ENCODE measurements at places on chromosomes 2 and 18. TPM values are rescaled to one million over a fixed set of nuclear protein-coding genes. Genes with fewer than 3 reads are reported as not detected.

RASGRP3 gene
- 7.9 TPM for total RNA-seq

DYSF gene
- 0.31 TPM for total RNA-seq

OR6B2 gene
- not detected for total RNA-seq

AQP12A gene
- not detected for total RNA-seq

MYL12B gene
- total RNA-seq: 133 TPM

L3MBTL4 gene
- 0.19 TPM for total RNA-seq

FTCDNL1 gene
- total RNA-seq: 0.78 TPM

GCA gene
- 5.0 TPM for total RNA-seq

GRCh38 chr2:11412449-11412810, 53.5 kb downstream of the E2F6 start:
- H3K27ac ChIP-seq: no peak overlapping the region
- no peaks in the 10 kb centered on the region for H3K27me3 ChIP-seq
- no peaks in the 10 kb centered on the region for H3K36me3 ChIP-seq
- no peak overlapping the region for H3K4me3 ChIP-seq

DNA sequence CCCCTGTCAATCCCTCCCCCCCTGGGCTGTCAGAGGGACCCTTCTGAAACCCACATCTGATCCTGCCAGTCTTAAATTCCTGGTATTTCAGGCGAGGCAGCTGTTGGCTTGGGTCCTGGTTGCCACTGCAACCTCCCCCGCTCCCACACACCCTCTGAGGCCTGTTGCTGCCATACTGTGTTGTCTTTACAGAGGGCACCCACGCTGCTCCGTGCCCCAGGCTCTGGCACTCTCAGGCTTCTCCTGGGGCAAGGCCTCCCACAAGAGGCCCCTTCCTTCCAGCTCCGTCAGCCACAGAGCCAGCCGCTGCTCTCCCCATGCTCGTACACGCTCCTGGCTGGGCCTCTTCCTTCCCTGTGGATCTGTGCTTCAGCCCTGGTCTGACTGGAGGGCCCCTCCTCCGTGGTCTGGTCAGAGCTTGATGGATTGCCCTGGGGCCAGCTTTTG, 8.6 kb downstream of the CABLES1 start:
- no peak for DNase-seq
- no peaks in the 10 kb centered on the region for H3K36me3 ChIP-seq
- H3K4me3 ChIP-seq: no peak overlapping the region
- H3K27me3 ChIP-seq: peaks cover under 1% of the 10 kb centered on the region

- no peak overlapping the region for H3K27ac ChIP-seq
- DNase-seq: no peak
- no peaks in the 10 kb centered on the region for H3K4me1 ChIP-seq
- H3K27me3 ChIP-seq: no peaks in the 10 kb centered on the region
- H3K4me3 ChIP-seq: no peak overlapping the region
- H3K36me3 ChIP-seq: no peaks in the 10 kb centered on the region
Measured at GRCh38 chr2:165560377-165560988, 91.0 kb downstream of the CSRNP3 start.

DNA sequence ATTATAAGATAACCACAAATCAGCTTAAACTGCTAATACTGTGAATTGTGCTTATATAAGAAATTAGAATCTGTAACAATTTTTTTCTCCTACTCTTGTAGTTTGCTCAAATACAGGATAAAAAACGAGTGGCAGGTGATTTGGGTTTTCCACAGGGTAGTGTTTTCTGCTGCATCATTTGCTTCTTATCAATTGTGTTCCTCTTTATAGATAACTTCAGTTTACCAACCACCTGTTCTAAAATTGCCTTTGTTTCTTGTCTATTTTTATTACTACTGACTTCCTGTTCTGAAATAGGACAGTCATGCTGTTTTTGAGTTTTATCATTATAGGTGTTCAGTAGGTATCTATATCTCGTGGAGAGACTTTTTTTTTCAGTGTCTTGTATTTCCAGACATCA, 56.9 kb downstream of the MFSD6 start:
- no peaks in the 10 kb centered on the region for H3K27me3 ChIP-seq
- no peak for DNase-seq
- H3K4me3 ChIP-seq: no peak overlapping the region

- H3K4me1 ChIP-seq: no peaks in the 10 kb centered on the region
- no peak for DNase-seq
- H3K27ac ChIP-seq: no peak overlapping the region
- no peaks in the 10 kb centered on the region for H3K36me3 ChIP-seq
- H3K27me3 ChIP-seq: no peaks in the 10 kb centered on the region
Measured at GRCh38 chr18:35775887-35776286, 194.3 kb downstream of the GALNT1 start.

DNA sequence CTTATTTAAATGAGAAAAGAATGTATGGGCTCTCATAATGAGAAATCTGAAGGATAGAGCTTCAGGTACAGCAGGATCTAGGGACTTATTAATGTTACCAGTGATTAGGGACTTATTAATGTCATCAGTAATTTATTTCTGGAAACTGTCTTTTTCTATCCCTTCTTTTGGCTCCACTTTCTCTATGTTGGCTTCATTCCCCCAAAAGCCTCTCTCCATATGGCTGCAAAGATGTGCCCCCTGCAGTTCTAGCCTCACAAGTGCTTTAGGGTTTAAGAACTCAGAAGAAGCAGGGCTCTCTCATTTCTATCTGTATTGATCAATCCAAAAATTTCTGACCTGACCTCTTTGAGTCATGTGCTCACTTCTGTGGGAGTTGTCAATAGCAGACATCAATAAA, 480.9 kb downstream of the TXNL1 start:
- H3K4me3 ChIP-seq: no peak overlapping the region
- no peaks in the 10 kb centered on the region for H3K36me3 ChIP-seq
- H3K4me1 ChIP-seq: no peaks in the 10 kb centered on the region
- H3K27ac ChIP-seq: no peak overlapping the region
- DNase-seq: no peak

DNA sequence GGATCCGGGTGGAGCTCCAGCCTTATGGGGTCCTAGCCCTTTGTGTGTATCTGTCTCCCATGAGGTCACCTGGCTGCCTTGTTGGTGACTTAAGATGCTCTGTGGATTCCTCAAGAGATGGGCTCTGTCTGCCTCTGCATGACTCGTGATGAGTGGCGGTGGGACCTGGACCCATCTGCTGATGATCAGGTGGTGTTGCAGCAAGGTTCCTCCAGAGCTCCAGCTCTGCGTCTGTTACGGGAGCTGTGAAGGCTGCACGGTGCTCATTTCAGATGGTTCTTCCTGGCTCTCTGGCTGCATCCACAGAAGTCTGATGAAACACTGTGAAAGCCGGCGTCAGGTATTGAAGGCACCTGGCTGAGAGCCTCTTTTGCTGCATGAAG, 2.4 kb downstream of the AGAP1 start:
- H3K27me3 ChIP-seq: peaks cover 31% of the 10 kb centered on the region
- peaks cover 3% of the 10 kb centered on the region for H3K4me1 ChIP-seq
- no peak overlapping the region for H3K4me3 ChIP-seq

- no peak overlapping the region for H3K27ac ChIP-seq
- no peaks in the 10 kb centered on the region for H3K4me1 ChIP-seq
- no peaks in the 10 kb centered on the region for H3K36me3 ChIP-seq
- no peak for DNase-seq
- no peak overlapping the region for H3K4me3 ChIP-seq
Measured at GRCh38 chr18:22705328-22705727, 227.8 kb upstream of the RBBP8 start.

DNA sequence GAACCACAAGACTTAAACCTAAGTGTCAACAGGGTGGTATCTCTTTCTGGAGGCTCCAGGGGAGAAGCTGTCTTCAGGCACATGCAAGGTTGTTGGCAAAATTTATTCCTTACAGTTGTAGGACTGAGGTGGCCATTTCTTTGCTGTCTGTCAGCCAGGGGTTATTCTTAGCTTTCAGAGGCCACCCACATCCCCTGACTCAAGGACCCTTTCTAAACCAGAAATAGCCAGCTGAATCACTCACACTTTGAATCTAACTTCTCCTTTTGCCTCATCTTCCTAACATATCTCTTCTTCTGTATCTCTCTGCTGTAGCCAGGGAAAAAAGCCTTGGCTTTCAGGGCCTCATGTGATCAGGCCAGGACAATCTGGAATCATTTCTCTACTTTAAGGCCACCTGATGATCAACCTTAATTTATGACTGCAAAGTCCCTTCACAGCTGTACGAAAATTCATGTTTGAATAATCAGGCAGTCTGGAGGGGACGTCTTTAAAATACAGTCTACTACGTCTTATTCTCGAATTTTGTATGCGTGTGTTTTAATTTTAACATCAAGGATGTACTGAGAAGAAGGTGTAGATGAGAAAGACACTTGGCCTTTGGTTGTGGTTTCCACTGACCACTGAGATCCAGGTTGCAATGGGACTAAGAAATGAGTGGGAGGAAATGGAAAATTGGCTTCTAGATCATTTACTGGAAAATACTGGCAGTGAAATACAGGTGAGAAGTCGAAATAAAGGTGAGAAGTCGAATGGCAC, 90.4 kb downstream of the DOCK10 start:
- peak overlapping the region; percentile 12 for H3K27ac ChIP-seq
- no peaks in the 10 kb centered on the region for H3K27me3 ChIP-seq
- no peak overlapping the region for H3K4me3 ChIP-seq
- H3K4me1 ChIP-seq: peaks cover 42% of the 10 kb centered on the region

DNA sequence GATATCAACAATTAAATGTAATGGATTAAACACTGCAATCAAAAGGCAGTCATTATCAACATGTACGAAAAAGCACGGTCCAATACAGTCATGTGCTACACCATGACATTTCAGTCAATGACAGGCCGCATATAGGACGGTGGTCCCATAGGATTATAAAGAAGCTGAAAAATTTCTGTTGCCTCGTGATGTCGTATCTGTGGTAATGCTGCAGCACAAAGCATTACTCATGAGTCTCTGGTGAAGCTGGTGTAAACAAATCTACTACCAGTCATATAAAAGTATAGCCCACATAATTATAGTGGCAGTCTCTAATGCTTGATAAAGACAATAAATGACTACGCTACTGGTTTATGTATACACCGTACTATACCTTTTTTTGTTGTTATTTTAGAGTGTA, 58.4 kb downstream of the RABL2A start:
- H3K27ac ChIP-seq: no peak overlapping the region
- H3K4me1 ChIP-seq: no peaks in the 10 kb centered on the region

GRCh38 chr18:39951142-39951720, 2003.8 kb upstream of the PIK3C3 start:
- H3K27ac ChIP-seq: no peak overlapping the region
- H3K27me3 ChIP-seq: no peaks in the 10 kb centered on the region
- no peak for DNase-seq
- H3K4me3 ChIP-seq: no peak overlapping the region

GRCh38 chr18:23920054-23920453, 94.5 kb upstream of the TTC39C start:
- H3K27me3 ChIP-seq: no peaks in the 10 kb centered on the region
- no peak for DNase-seq
- H3K27ac ChIP-seq: no peak overlapping the region
- peaks cover 29% of the 10 kb centered on the region for H3K4me1 ChIP-seq

- DNase-seq: no peak
- H3K27ac ChIP-seq: peak overlapping the region; percentile 84
- no peaks in the 10 kb centered on the region for H3K36me3 ChIP-seq
- H3K4me3 ChIP-seq: peak overlapping the region; percentile 6
- H3K4me1 ChIP-seq: peaks cover 39% of the 10 kb centered on the region
Measured at GRCh38 chr2:181306785-181307184, 150.4 kb upstream of the ITGA4 start.

DNA sequence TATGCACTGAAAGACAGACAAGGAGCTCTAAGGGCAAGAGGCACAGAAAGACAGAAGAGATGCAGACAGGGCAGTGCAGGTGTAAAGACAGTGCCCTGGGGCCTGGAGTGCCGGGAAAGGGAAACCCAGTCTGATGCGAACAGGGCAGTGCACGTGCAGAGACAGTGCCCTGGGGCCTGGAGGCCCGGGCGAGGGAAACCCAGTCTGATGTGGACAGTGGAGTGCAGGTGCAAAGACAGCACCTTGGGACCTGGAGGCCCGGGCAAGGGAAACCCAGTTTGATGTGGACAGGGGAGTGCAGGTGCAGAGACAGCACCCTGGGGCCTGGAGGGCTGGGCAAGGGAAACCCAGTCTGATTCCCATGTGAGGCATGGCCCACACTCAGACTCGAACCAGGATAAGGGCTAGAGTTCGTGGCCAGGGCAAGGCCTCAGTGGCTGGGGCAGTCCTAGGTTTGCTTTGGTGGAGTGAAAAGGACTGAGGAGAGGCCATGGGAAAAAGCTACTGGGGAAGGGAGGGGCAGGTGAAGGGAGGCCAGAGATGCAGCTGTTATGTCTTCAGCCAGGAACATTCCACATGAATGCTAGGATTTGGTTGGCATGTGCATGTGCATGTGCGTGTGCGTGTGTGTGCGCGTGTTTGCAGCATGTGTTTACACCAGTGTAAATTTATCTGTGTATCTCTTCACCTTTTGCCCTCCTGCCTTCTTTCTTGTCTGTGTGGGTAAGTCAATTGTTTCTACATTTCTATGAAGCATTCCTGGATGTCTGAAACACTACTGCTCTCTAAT, 39.1 kb upstream of the DNMT3A start:
- H3K4me1 ChIP-seq: peaks cover 40% of the 10 kb centered on the region
- DNase-seq: no peak
- no peak overlapping the region for H3K4me3 ChIP-seq
- H3K27me3 ChIP-seq: no peaks in the 10 kb centered on the region

GRCh38 chr2:236608710-236609109, 39.1 kb downstream of the ACKR3 start:
- no peak overlapping the region for H3K27ac ChIP-seq
- H3K36me3 ChIP-seq: no peaks in the 10 kb centered on the region
- no peak overlapping the region for H3K4me3 ChIP-seq
- DNase-seq: no peak

DNA sequence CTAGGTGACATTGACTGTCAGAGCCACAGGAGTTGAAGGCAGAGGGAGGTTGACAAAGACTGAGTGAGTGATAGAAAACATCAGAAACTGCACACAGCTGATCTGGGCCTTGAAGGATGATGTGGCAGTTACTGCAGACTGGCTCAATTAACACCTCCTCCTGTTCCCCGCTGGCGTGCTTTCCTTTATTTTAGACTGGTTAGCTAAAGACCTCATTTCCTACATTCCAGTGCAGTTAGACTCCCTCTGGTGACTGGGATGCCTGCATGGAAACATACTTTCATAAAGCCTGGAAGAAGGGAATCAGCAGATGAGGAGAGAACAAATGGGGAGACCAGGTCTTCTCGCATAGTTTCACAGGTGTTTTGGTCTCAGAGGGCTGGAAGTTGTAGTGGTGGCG, 7.1 kb downstream of the TPGS2 start:
- no peaks in the 10 kb centered on the region for H3K27me3 ChIP-seq
- H3K4me1 ChIP-seq: no peaks in the 10 kb centered on the region
- no peak overlapping the region for H3K27ac ChIP-seq
- peaks cover 24% of the 10 kb centered on the region for H3K36me3 ChIP-seq
- no peak for DNase-seq

- DNase-seq: no peak
- H3K4me1 ChIP-seq: no peaks in the 10 kb centered on the region
- no peak overlapping the region for H3K27ac ChIP-seq
Measured at GRCh38 chr18:49061239-49061990, 110.7 kb upstream of the SMAD7 start.

GRCh38 chr2:19971691-19972090, 18.2 kb downstream of the WDR35 start:
- H3K4me3 ChIP-seq: no peak overlapping the region
- no peak for DNase-seq
- H3K27me3 ChIP-seq: no peaks in the 10 kb centered on the region
- no peak overlapping the region for H3K27ac ChIP-seq
- no peaks in the 10 kb centered on the region for H3K36me3 ChIP-seq
- no peaks in the 10 kb centered on the region for H3K4me1 ChIP-seq

Measured in CD4-positive, alpha-beta T cell (primary cell).